ENCODE measurements at places on chromosomes 16 and 17.

GRCh38 chr17:320139-320538 lies 32.5 kb downstream of the RPH3AL start:
- DNase-seq = no peak

DNA sequence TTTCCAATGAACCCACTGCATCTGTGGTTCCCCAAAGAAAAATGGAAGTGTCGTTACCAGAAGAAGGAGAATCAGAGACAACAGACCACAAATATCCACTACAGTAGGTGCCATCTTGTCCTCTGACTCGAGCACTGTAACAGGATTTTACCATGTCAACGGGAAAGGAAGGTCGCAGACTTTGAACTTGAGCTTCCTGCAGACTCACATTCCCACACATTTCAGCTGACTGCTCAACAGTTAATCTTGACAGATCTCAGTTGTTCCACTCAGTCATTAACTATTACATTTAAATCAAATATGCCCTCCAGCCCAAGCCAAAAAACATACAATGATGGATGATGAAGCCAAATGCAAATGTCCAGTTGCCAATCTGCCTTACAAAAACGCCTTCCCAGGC lies 37.0 kb downstream of the GAS7 start:
- DNase-seq = no peak

- DNase-seq = no peak
These were observed 841 bp upstream of the NDRG4 start for GRCh38 chr16:58499092-58499511.

GRCh38 chr16:29663016-29663806 lies at the start of gene SPN:
Gene SPN (plus strand): TSS chr16:29663247. CDS start chr16:29663729, 482 bp downstream.
- peak; percentile 73 for DNase-seq

GRCh38 chr17:42016411-42016831 lies 818 bp downstream of the DNAJC7 start:
- DNase-seq = peak; percentile 21

DNA sequence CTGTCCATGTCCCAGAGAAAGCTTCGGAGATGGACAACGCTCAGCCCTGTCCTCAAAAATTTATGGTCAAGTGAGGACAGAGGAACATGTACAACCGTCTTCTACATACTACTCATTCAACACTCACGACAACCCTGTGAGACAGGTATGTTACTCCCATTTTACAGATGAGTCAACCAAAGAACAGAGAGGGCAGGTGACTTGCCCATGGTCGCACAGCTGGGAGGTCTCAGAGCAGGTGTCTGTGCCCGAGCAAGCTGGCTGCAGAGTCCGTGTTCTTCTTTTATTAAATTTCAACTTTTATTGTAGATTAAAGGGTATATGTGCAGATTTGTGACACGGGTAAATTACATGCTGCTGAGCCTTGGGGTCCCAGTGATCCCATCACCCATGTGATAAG lies 5.8 kb upstream of the WFDC1 start:
- no peak for DNase-seq

DNA sequence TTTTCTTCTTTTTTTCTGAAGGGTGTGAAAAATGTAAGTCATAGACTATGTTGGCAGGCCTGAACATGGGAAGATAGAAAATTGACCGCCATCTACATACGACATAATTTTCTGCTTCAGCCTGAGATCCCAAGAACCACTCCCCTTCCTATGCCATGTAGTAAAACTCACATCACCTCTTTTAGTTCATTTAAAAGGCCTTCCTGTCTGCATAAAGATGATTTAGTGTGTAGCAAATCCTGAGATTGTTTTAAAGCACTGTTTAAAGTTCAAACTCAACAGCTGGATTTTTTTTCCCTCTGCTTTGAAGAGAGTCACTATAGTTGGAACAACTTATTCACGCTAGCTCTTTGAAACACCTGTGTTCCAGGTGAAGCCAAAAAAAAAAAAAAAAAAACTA lies 101.5 kb downstream of the NLK start:
- DNase-seq = no peak

DNA sequence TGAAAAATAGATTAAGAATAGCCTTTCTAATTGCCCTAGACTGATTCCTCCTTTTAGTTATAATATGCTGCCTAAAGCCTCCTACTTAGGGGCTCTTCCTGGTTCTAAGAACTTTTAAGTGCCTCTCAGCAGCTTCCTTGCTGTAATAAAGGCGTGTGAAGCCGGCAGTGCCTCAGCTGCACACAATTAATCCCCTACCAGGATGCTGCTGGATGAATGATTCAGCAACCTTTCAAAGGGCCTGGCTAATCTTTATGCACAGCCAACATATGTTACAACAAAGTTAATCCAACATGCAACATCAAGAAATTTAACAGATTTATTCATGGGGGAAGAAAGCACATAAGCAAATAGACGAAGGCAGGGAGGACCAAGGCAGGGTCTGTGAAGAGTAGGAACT lies 145.2 kb downstream of the PMP22 start:
- no peak for DNase-seq

- DNase-seq = peak; percentile 23
These were observed 1.3 kb upstream of the SLC6A4 start for GRCh38 chr17:30236766-30237165.

- no peak for DNase-seq
These were observed 38.7 kb upstream of the NFAT5 start for GRCh38 chr16:69526831-69527655.

- peak; percentile 24 for DNase-seq
These were observed 3.2 kb downstream of the SOST start for GRCh38 chr17:43755389-43755875.

- DNase-seq = no peak
These were observed 14.7 kb downstream of the TMEM11 start for GRCh38 chr17:21199311-21199710.

GRCh38 chr16:12079412-12079965 lies 103.0 kb downstream of the SNX29 start:
- no peak for DNase-seq

GRCh38 chr17:18257982-18258355 lies 569 bp downstream of the FLII start:
- DNase-seq = peak; percentile 57

DNA sequence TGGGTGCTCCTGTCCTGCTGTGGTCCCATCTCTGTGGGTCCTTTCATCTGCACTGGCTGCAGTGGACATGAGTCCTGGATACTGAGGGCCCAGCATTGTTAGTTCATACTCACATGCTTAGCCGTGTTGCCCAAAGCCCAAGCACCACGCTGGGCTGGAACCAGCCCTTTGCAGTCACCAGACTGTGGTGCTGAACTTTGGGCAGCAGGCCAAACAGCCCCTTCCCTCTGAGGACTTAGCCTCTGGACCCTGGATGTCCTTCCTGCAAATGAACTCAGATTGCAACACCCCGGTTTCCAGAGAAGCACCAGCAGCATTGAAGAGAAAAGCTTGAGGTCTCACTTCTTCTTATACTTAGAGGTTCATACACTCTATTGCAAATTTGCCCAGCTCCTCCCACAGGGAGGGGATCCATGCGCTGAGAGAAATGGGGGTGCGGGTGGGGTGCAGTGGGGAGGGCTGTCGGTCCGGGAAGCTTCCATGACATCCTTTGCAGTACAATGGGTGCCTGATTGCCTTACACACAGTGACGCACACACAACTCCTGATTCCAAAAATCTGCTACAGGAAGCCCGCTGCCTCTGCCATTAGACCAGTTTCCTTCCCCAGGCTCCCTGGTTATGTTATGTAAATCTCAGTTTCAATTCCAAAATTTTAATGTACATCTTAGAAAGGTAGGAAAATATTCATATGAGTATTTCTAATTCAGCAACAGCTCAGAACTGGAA lies 65.8 kb downstream of the RGS9 start:
- no peak for DNase-seq

GRCh38 chr17:70989280-70989679 lies 819.9 kb downstream of the KCNJ2 start:
- no peak for DNase-seq

GRCh38 chr17:38768417-38768816 lies 15.9 kb downstream of the PSMB3 start:
- DNase-seq = no peak

DNA sequence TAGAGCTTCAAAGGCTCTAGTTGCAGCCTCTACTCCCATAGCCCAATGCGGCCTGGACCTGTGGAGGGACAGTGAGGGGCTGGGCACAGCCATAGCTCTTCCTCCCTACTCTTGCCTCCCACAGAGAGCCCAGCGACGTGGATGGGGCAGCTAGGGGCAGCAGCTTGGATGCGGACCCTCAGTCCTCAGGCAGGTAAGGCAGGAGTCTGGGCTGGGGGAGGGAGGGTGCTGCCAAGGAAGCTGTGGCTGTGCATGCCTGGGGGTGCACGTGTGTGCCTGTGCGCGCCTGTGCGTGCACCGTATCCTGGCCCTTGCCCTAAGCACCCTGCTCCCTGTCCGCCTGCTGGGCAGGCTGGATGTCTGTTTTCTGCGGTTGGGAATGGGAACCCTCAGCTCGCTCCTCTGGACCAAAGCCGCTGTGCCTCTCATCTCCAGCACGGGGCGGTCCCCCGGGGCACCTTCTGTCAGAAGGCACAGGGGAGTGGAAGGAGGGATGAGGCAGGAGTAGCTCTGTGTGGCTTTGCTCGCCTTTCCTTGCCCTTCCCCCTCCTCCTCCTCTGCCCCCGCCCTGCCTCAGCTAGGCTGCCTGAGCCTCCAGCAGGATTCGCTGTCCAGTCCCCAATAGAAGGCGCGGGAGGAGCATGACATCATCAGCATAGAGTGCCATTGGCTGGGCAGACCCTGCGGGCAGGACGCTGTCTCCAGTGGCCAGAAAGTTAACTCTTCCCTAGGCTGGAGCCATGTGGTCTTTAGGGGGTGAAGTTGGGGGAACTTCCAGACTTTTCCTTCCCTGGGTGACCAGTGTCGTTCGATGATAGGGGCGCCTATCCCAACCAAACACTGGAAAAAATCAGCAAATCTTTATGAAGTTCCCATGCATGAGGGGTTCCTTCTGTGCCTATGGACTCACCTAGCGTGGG lies 797 bp downstream of the PRCD start:
- peak; percentile 24 for DNase-seq

- no peak for DNase-seq
These were observed 64.2 kb downstream of the DNAH17 start for GRCh38 chr17:78512976-78513375.

GRCh38 chr17:68437979-68438822 lies 19.1 kb downstream of the WIPI1 start:
- DNase-seq = peak; percentile 74

DNA sequence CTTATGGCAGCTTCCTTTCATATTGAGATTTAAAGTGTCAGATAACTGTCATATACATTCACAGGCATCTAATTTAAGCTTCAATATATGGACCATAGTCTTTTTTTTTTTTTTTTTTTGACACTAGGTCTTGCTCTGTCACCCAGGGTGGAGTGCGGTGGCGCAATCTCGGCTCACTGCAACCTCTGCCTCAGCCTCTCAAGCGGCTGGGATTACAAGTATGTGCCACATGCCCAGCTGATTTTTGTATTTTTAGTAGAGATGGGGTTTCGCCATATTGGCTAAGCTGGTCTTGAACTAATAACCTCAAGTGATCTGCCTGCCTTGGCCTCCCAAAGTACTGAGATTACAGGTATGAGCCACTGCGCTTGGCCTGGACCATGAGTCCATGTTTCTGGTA lies 13.6 kb downstream of the CEP95 start:
- DNase-seq = no peak

GRCh38 chr16:47694543-47694942 lies 233.4 kb downstream of the PHKB start:
- DNase-seq = no peak
